ENCODE measurements at places on chromosomes 12 and 14.

DNA sequence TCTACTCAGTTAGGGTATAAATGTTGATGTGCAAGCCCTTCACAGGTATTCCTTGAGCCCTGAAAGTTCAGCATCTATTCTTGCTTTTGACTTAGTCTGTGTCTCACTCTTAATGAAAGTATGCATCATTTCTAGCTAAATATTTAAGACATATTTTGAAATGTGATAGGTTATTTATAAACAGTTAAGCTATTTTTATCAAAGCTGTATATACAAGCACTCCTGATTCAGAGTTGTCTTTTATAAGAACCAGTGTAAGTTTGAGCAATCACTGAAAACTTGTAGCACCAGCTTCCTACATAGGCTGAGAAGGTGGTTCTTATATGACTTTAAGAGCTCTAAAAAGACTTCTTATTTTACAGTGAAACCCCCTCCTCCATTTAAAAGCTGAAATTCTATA is 98.6 kb downstream of the MYF5 start:
- H3K27me3 ChIP-seq: no peaks in the 10 kb centered on the region
- DNase-seq: no peak
- H3K36me3 ChIP-seq: no peaks in the 10 kb centered on the region
- no peak overlapping the region for H3K27ac ChIP-seq
- H3K4me1 ChIP-seq: no peaks in the 10 kb centered on the region

DNA sequence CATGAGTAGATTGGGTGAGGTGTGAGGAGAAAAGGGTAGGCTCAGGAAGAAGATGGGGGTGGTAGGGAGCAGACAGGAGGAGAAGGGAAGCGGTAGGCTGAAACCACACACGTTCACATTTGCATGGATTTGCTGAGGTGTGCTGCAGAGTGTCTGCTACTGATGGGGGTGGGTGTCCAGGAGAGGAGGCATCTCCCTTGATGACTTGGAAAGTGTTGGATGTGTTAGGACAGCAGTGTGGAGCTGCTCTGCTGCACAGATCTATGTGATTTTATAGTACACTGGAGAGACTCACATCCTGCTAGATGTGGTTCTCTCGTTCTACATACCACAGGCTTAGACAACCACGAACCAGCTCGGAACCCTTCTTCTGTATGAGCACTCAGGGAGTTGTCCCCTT is 9.3 kb downstream of the ZFHX2 start:
- H3K4me1 ChIP-seq: no peaks in the 10 kb centered on the region
- H3K27ac ChIP-seq: no peak overlapping the region
- H3K27me3 ChIP-seq: peaks cover 9% of the 10 kb centered on the region
- DNase-seq: no peak

DNA sequence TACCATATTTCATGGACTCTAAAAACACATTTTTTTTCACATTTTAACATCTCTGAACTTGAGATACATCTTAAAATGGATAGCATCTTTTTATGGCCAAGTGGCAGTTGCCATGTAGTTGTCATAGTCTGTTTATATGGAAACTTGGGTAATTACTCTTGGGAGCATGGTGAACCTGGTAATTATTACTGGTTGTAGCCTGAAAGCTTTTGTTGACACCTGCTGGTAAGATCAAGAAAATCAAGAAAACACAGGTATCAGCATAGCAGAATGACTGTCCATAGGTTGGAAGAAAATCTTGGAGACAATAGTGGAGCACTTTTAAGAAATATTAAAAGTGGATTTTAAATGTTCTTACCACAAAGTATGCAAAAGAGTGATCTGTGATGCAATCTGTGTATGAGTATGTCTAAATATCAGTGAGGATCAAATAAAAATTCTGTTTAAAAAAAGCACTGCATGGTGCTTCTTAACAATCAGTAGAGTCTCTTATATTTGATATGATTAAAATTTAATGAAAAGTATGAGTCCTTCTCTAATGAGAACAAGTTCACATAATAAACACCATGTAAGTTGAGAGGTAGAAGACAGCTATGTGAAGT is 44.2 kb downstream of the TTC8 start:
- H3K4me3 ChIP-seq: no peak overlapping the region
- no peaks in the 10 kb centered on the region for H3K27me3 ChIP-seq
- H3K4me1 ChIP-seq: no peaks in the 10 kb centered on the region
- H3K27ac ChIP-seq: no peak overlapping the region
- no peaks in the 10 kb centered on the region for H3K36me3 ChIP-seq

GRCh38 chr14:54814076-54814475 is 88.5 kb downstream of the GCH1 start:
- no peak overlapping the region for H3K27ac ChIP-seq
- no peaks in the 10 kb centered on the region for H3K27me3 ChIP-seq
- H3K4me3 ChIP-seq: no peak overlapping the region
- DNase-seq: no peak
- H3K4me1 ChIP-seq: no peaks in the 10 kb centered on the region
- H3K36me3 ChIP-seq: no peaks in the 10 kb centered on the region

DNA sequence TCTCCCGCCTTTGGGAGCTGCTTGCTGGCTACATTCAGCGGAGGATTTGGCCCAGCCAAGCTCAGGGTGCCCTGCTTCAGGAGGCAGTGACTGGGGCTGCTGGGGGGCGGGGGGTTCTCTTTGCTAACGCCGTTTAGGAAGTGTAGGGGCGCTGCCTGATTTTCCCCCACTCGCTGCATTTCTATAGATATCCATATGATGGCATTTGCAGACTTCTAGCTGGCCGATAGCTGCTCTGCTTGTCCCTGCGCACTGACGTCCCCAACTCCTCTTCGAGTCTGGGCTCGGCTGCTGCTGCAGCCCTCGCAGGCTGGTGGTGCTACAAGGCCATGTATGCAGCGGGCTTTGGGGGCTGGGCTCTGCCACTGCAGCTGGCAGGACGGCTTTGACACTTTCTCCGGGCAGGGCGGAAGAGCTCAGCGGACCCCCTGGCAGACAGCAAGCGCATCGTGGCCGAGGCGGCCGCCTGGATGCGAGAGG is 3.1 kb downstream of the LRFN5 start:
- DNase-seq: no peak
- no peak overlapping the region for H3K4me3 ChIP-seq
- no peaks in the 10 kb centered on the region for H3K4me1 ChIP-seq
- H3K27me3 ChIP-seq: peaks cover 43% of the 10 kb centered on the region
- no peaks in the 10 kb centered on the region for H3K36me3 ChIP-seq

DNA sequence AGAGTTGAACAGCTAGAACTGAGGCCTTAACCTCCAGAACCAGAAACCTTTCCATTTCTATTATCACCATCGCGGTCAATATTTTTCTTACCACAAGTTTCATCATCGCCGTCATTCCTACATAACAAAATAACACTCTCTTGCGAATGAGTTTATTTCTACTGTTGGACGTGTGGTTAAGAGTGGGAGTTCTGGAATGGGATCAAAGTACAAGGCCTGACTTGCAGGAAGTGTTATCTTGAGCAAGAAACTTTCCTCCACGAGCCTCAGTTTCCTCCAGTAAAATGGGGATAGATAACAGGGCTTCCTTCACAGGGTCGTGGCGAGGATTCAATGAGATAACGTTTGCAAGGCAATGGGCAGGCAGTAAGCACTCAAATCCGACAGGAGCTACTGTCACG is 652 bp downstream of the SART3 start:
- H3K27ac ChIP-seq: peak overlapping the region; percentile 93
- H3K4me3 ChIP-seq: peak overlapping the region; percentile 96
- H3K27me3 ChIP-seq: no peaks in the 10 kb centered on the region
- DNase-seq: no peak
- H3K4me1 ChIP-seq: peaks cover 39% of the 10 kb centered on the region
- peaks cover 2% of the 10 kb centered on the region for H3K36me3 ChIP-seq

GRCh38 chr14:94961386-94962165 is 191.7 kb upstream of the GSC start:
- no peaks in the 10 kb centered on the region for H3K4me1 ChIP-seq
- no peak for DNase-seq
- no peak overlapping the region for H3K4me3 ChIP-seq
- H3K27ac ChIP-seq: no peak overlapping the region

DNA sequence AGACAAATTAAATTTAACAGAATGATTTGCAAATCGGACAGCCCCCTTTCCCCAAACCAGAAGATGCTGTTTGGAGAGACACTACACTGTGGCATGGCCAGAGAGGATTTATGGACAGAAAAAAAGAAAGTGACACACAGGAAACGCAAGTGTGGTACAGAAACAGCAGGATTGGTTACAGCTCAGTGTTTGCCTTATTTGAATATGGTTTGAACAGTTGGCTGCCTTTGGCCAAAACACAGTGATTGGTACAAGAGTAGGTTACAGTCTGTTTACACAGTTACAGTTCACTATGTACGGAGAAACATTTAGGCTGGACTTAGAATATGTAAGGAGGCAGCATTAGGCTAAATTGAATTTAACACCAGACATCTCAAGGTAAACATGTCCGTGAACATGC is 335.3 kb downstream of the NPAS3 start:
- H3K4me3 ChIP-seq: no peak overlapping the region
- no peaks in the 10 kb centered on the region for H3K36me3 ChIP-seq
- H3K27ac ChIP-seq: no peak overlapping the region

- no peak overlapping the region for H3K4me3 ChIP-seq
- DNase-seq: no peak
- H3K4me1 ChIP-seq: no peaks in the 10 kb centered on the region
- H3K27ac ChIP-seq: no peak overlapping the region
- H3K36me3 ChIP-seq: no peaks in the 10 kb centered on the region
These were observed 73.8 kb upstream of the PTPRR start for GRCh38 chr12:70994217-70994788.

DNA sequence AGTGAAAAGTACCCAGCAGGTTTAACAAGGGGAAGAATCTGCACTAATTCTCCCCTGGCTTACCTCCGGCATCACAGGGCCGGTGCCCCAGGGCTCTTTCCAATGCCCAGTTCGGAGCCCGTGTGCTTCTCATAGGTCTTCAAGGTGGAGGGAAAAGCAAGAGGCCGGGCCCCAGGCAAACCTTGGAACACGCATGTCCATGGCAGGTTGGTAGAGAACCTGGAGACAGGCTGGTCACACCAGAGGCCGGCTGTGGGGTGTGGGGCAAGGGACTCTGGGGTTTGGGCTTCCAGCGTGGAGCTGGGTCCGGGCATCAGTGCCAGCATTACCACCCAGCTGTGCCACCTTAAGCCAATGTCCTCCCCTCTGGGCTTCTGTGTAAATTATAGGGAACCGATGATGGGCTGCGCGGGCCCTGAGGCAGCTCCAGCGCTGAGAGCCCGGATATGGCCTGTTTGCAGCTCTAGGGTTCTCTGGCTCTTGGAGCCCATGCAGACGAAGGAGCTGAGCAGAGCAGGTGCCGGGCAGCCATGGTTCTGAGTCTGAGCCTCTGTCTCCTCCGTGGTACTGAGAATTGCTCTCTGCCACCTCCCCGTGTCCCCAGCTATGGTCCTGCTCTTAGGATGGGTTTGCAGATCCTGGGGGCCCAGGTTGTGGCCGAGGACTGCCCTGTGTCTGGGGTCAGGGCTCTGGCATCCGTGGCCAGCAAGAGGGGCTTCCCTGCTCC is 197.0 kb upstream of the C14orf180 start:
- H3K4me3 ChIP-seq: no peak overlapping the region
- no peaks in the 10 kb centered on the region for H3K36me3 ChIP-seq
- H3K27ac ChIP-seq: no peak overlapping the region
- no peak for DNase-seq
- no peaks in the 10 kb centered on the region for H3K27me3 ChIP-seq

DNA sequence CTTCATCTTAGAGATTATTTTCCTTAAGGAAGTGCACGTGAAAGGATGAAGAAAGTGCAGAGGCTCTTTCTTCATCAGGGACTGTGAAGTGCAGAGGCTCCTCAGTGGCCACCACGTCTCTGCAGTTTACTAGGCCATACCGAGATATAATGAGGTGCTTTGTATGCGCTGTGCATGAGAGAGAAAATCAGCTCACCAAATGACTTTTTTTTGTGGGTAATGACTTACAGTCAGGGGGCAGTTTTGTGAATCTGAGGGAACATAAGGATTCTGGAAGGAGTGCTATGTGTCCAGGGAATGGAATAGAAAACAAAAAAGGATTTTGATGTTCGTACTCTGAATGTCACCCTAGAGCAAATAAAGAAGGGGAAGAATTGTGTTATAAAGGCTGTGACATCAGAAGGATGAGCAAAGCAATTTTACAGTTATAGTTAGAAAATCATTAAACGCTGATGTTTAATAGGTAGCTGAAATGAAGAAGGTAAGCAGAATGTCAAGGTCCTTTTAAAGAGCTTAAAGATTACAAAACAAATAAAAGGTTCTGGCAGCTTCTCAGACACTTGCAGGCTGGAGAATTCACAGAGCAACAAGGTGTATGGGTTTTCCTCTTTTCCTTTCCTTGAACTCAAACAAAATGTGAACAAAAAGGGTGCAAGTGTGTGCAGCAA is 247.5 kb upstream of the NOVA1 start:
- no peaks in the 10 kb centered on the region for H3K27me3 ChIP-seq
- H3K4me3 ChIP-seq: no peak overlapping the region
- no peaks in the 10 kb centered on the region for H3K36me3 ChIP-seq
- H3K4me1 ChIP-seq: no peaks in the 10 kb centered on the region
- DNase-seq: no peak

GRCh38 chr12:44711736-44712135 is 164.4 kb downstream of the NELL2 start:
- H3K27ac ChIP-seq: no peak overlapping the region
- no peak for DNase-seq

DNA sequence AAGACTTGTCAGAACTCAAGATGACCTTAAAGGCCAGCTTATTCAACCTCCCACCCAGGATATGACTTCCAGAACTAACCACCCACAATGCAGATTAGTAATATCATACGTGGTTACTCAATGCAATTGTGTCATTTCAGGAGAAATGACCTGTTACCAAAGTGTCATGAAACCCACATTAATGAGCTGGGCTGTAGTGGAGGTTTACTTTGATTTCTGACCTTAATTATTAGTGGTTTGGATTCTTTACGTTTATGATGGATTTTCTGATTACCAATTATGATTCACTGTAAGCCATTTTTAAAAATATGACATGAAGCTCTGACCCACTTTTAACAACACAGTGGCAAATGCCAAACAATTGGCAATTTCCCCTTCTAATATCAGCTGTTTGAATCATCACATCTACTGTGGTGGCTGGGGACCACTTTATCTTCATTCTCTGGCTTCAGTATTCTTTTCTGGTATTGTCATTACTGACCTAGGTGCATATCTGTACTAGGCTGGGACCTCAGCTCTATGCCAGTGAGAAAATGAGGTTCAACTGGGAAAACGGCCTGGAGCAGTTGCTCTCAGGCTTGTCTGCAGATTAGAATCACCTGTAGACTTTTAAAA is 223.3 kb downstream of the RGS6 start:
- no peaks in the 10 kb centered on the region for H3K36me3 ChIP-seq
- no peaks in the 10 kb centered on the region for H3K27me3 ChIP-seq
- no peak for DNase-seq
- H3K27ac ChIP-seq: no peak overlapping the region
- no peaks in the 10 kb centered on the region for H3K4me1 ChIP-seq

Measured in T-cell (primary cell).